ENCODE measurements at places on chromosomes 1 and 21.
A peak's percentile ranks its signal among the peaks of the same experiment; 100 is the strongest.

- no peak for DNase-seq
Observed at GRCh38 chr1:201418461-201418860, 3.1 kb downstream of the TNNI1 start.

GRCh38 chr1:44842486-44842861 is 579 bp downstream of the PTCH2 start:
- DNase-seq = no peak

- no peak for DNase-seq
Observed at GRCh38 chr1:241990040-241990439, 8.9 kb downstream of the MAP1LC3C start.

DNA sequence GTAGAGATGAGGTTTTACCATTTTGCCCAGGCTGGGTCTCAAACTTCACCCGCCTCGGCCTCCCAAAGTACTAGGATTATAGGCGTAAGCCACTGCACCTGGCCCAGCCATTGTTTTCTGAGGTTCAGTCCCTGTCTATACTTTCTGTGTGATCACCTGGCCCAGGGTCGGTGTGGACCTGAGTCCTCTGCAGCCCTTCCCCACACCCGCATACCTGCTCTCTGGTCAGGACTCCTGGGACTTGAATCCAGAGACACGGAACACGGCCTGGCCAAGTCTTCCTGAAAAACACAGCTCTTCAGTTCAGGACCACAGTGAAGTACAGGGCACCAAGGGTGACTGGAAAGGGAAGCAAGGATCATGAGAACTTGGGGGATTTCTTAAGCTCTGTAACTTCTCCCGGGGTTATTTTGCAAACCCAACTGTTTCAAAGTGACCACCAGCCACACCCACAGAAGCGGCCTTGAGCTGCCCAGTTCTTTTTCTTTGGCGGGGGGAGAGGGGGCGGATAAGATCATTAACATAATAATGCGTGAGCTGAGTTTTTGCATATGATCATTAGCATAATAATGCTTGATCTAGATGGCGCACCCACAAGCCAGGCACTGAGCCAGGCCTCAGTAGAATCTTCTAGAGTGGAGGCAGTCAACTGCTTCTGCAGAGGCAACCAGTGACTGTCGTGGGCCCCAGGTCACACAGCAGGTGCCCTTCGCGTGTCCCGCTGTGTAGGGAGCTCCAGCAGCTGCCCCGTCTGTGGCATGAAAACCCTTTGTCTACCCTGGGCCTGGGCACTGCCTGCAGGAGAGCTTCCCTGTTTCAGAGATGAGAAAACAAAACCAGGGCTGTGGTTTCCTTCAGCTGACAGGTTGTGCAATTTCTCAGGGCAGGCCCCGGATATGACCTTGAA is 1.7 kb upstream of the NADK start:
- peak; percentile 49 for DNase-seq

DNA sequence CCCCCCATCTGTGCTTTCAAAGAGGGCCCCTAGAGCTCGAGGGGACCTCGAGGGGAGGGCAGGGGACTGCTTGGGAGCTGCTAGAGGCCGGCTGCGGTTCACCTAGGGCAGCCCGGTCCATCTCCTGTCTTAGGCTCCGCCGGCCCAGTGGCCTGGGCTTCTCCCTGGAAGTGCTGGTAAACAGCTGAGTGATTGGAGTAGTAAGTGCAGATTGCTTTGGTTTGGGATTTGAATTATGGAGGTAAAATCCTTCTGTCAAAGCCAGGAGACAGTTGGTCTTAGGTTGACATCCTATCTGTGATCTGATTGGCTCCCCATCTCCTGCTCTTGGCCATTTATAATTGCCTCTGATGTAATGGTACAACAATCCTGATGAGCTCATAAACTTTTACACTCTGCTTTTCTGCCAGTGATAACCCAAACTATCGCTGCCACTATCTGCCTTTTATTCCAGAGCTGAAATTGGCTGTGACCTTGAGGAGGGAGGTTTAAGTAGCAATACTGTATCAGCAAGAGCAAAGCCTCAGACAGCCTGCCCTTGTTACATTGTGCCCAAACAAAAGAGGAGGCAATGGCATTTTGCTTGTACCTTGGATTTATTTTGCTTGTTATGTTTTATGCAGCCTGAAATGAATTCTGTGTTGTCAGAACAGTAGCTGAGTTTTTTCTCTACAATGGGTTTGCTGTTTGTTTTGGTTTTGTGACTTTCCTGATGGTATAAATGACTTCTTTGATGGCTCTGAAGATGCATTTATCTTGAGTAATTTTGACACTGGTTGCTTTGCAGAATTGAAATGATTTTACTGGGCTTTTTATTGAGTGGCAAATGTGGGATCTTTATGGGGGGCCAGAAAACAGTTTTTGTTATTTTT is 2.4 kb downstream of the ARID1A start:
- DNase-seq = peak; percentile 21

DNA sequence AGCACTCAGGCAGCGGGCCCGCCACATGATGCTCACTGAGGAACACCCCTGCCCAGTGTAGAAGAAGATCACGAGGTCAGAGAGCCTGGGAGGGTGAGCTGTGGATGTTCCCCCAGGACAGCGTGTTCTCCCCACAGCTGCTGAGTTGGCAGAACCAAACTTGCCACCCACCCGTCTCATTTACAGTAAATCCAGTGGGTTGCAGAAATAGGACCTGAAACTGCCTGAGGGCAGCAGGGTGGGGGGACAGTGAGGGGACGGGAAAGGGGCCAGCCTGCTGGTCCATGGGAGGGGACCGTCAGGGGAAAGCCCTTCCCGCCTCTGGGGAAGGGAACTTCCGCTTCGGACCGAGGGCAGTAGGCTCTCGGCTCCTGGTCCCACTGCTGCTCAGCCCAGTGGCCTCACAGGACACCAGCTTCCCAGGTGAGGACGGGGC is at the start of gene C1QB:
Gene C1QB, plus strand, starts transcription at position 356 of the 436 bp plus-strand sequence. CDS start 6,227 bp downstream, outside the sequence.
- no peak for DNase-seq

DNA sequence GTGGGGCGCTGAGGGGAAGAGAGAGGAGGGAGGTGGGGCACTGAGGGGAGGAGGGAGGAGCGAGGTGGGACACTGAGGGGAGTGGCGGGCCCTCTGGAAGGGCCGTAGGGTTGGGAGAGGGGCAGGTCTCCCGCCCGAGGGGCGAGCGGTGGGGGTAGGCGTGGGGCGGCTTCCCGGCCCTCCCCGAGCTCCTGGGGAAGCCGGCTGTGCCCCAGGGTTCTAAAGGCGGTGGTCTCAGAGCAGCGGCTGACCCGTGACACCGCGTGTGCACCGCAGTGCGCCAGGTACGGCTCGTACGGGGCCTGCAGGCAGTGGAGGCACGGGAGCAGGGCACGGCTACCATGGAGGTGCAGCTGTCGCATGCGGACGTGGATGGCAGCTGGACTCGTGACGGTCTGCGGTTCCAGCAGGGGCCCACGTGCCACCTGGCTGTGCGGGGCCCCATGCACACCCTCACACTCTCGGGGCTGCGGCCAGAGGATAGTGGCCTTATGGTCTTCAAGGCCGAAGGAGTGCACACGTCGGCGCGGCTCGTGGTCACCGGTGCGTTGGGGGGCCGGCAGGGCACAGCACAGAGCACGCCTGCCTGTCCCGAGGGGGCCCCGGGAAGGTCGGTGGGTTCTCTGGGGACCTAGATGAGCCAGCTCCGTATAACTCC is 68.5 kb downstream of the OBSCN start:
- DNase-seq = no peak

GRCh38 chr1:246680696-246681130 is 43.5 kb upstream of the SCCPDH start:
- no peak for DNase-seq

DNA sequence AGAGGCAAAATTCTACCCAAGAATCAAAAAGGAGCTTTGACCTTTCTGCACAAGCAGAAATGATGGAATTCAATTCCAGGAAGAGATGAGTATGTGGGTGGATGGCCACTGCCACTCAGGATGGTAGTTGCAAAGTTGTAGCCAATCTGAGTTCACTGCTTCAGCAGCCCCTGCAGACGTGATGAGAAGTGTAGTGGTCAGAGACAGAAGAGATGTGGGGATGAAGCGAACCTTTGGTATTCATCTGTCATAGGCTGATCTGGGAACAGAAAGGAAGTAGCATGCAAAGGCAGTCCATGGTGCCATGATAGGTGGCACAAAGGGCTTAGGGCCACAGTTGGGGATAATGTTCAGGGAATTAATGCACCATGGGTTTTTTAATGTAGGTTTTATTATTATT is 81.1 kb upstream of the PGBD5 start:
- DNase-seq = no peak
